Activated T-helper 1 cell treated with Interleukin-2 at 50 U/mL for 16 hours (primary cell): ENCODE measurements at places on chromosomes 3 and 15.

GRCh38 chr3:139130390-139131140, 85.9 kb upstream of the PRR23C start:
- no peak for DNase-seq

- no peak for DNase-seq
Observed at GRCh38 chr3:142225885-142226215, 465 bp upstream of the GK5 start.

- no peak for DNase-seq
Observed at GRCh38 chr15:81088470-81089013, 45.5 kb upstream of the CFAP161 start.

- DNase-seq = no peak
Observed at GRCh38 chr15:60713119-60714084, 234.5 kb upstream of the ICE2 start.

DNA sequence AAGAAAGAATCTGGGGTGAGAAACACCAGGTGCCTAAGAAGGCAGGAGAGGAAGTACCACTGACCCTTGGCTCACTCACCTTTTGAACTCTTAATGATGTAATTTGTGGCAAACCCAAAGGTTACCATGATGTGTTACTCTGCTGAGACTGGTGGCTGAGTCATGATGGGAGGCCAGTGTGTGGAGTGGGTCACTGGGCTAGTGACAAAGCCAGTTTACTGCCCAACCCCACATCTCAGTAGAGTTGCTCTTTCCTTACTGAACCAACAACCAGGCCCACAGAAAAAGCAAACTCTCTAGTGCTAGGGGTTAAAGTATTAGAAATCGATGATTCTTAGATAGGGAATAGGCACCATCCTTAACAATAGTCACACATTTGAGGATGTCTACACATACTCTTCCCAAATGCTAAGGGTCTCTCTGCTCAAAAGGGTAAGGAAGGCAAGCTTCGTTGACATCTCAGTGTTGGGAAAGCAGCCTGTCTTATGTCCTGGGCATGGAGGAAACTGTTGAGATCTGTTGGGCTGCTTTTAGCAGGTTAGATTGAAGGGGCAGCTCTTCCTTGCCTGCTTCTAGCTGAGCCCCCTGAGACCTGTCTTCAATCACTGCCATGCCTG, 3.1 kb downstream of the RBP2 start:
- no peak for DNase-seq

- DNase-seq = no peak
Observed at GRCh38 chr15:84823282-84823878, 6.2 kb downstream of the ALPK3 start.

GRCh38 chr3:127711896-127712295, 39.1 kb downstream of the ABTB1 start:
- DNase-seq = no peak

DNA sequence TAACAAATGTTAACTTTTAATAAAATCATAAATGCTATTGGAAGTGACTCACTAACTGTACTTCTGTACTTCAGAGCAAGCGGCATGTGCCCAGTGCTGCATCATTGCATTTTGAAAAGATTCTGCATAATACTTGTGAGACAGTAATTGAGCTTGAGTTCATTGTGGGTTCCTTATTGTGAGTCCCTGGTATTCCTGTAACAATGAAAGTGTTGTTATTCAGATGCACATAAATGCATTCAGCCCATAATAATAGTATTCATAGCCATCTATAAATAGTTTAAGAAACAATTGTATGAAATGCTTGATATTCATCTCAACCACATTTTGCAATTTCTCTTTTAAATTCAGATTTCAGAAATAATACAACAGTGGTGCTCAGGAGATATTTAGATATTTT, 976.4 kb downstream of the CADM2 start:
- no peak for DNase-seq

GRCh38 chr3:52568069-52568468, 31.7 kb downstream of the UQCC5 start:
- DNase-seq = no peak
